CD8-positive, alpha-beta memory T cell (primary cell): ENCODE measurements at places on chromosomes 3 and 15. TPM values are rescaled to one million over a fixed set of nuclear protein-coding genes. Genes with fewer than 3 reads are reported as not detected.

The PPM1L gene
- 4.4 TPM for total RNA-seq

The MED12L gene
- total RNA-seq = 1.8 TPM

The LINGO1 gene
- not detected for total RNA-seq

The ZIC1 gene
- total RNA-seq = not detected

- H3K27me3 ChIP-seq = no peaks in the 10 kb centered on the region
- no peak for DNase-seq
- no peak overlapping the region for H3K4me3 ChIP-seq
- no peak overlapping the region for H3K27ac ChIP-seq
- peaks cover 3% of the 10 kb centered on the region for H3K4me1 ChIP-seq
These were observed 15.9 kb downstream of the ABTB1 start for GRCh38 chr3:127688416-127689265.

- no peaks in the 10 kb centered on the region for H3K36me3 ChIP-seq
- no peak overlapping the region for H3K27ac ChIP-seq
- no peak overlapping the region for H3K4me3 ChIP-seq
- DNase-seq = no peak
These were observed 62.4 kb upstream of the TRPM1 start for GRCh38 chr15:31163769-31164572.

GRCh38 chr15:65115542-65115941 lies 542 bp upstream of the UBAP1L start:
- no peaks in the 10 kb centered on the region for H3K27me3 ChIP-seq
- DNase-seq = no peak
- H3K27ac ChIP-seq = no peak overlapping the region
- no peak overlapping the region for H3K4me3 ChIP-seq
- peaks cover 25% of the 10 kb centered on the region for H3K36me3 ChIP-seq
- H3K4me1 ChIP-seq = no peaks in the 10 kb centered on the region

DNA sequence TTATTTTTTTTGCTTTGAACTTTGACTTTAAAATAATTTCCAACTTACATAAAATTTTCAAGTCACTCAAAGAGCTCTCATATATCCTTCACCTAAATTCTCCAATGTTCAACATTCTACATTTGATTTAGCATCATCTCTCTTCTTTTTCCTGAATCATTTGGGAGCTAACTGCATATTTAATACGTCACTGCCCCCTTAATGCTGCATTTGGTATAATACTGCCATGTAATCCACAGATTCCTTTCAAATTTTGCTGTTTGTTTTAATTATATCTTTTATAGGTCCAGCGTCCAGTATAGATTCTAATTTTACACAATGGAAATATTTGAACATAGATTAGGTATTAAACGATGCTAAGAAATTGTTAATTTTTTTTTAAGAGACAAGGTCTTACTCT lies 2.3 kb upstream of the EIF2AK4 start:
- no peak overlapping the region for H3K4me3 ChIP-seq
- no peaks in the 10 kb centered on the region for H3K27me3 ChIP-seq
- DNase-seq = no peak
- no peaks in the 10 kb centered on the region for H3K36me3 ChIP-seq
- H3K27ac ChIP-seq = no peak overlapping the region

- no peak overlapping the region for H3K27ac ChIP-seq
- no peaks in the 10 kb centered on the region for H3K4me1 ChIP-seq
- H3K36me3 ChIP-seq = no peaks in the 10 kb centered on the region
These were observed 213.7 kb upstream of the GAP43 start for GRCh38 chr3:115409596-115409995.
